ENCODE measurements at places on chromosomes 5 and 9.

DNA sequence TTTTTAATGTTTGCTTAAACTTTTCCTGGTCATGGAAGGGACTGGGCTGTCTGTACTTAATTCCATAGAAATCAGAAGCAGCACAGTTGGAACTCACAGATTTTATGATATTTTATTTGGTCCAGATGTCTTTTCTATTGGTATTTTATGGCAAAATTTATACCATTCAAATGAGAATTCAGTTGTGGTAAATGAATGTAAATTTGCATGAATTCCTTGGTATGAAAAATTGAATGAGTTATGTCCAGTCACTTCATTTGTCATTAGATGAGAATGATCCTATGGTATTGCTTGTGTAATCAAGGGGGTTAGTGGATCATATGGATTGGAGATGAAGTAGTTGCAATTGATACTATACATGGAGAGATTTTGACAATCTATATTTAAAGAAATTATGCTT lies 188.0 kb downstream of the KDM4C start:
- DNase-seq, result no peak

DNA sequence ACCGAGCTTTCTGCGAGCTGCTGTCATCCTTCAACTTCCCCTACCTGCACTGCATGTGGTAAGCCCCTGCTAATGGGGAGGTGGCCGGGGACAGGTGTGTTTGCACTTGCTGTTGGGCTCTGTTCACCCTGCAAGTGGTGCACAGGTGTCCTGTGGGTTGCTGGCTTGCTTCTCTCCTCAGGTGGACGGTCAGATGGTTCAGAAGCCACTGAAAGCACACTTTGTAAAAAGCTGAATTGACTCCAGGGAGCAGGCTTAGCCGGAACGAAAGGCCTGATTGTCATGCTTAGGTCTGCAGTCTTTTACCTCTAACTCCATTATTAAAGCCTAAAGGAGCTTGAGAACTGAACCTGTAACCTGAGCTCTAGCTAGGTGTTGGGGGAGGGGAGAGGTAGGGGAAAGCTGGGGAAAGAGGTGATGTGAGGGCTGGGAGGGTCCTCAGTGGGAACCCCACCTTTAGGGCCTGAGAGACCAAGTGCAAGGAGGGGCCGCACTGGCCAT lies 37.6 kb downstream of the ACER2 start:
- no peak for DNase-seq

GRCh38 chr9:127281891-127282290 lies 17.3 kb downstream of the GARNL3 start:
- no peak for DNase-seq

DNA sequence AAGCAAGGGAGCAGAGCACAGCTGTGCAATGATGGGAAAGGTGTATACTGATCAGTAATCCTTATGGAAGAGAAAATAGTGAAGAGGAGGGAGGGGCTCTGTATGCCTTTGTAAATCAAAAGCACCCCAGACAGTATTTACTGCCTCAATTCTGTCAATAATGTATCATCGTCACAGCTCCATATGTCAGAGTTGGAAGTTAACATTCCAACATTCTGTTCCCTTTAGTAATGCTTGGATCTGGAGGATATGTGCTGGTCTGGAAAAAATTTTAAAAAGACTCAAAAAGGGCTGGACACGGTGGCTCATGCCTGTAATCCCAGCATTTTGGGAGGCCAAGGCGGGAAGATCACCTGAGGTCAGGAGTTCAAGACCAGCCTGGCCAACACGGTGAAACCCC lies 310.4 kb downstream of the ACTL7B start:
- no peak for DNase-seq

- DNase-seq, result no peak
These were observed 93.5 kb downstream of the HRH2 start for GRCh38 chr5:175751369-175751768.

- no peak for DNase-seq
These were observed 315 bp upstream of the GPR150 start for GRCh38 chr5:95619514-95620029.

GRCh38 chr9:5264219-5264595 lies 33.0 kb downstream of the INSL4 start:
- DNase-seq, result no peak

GRCh38 chr9:134491856-134492255 lies 149.7 kb upstream of the COL5A1 start:
- no peak for DNase-seq

GRCh38 chr9:129241725-129242124 lies 63.7 kb upstream of the IER5L start:
- DNase-seq, result no peak

GRCh38 chr9:36461323-36461722 lies 61.3 kb upstream of the RNF38 start:
- DNase-seq, result peak; percentile 58
